G401 (cell line): ENCODE measurements at places on chromosomes 2 and 18.
A peak's percentile ranks its signal among the peaks of the same experiment; 100 is the strongest.

GRCh38 chr18:9321736-9322135 is 12.8 kb upstream of the TWSG1 start:
- no peak for DNase-seq

DNA sequence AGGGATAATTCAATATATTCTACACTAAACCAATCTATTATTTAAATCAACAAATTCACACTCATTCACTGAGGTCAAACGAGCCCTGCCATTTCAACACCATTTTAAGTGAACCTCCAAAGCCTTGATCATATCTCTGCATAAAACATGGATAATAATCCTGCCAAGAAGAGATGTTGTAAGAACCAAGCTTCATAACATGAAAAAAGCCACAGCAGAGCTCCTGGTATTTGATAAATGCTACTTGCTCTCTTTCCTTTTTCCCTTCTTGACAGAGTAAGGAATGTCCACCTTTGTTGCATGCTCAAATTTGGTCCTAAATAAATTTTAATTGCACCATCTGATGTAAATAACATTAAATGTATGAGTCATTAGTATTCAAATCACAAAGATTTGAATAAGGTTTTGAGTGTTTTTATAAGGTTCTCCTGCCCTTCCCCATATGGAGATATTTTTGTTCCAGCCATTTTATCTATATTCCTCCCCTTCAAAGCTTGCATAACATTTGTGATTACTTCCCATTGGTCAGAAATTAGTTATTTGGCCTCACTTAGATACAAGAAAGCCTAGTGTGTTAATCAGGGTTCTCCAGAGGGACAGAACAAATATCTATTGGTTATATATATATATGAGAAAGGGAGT is 318.8 kb downstream of the RND3 start:
- DNase-seq, result no peak

- DNase-seq, result peak; percentile 72
These were observed 124.5 kb upstream of the CCDC150 start for GRCh38 chr2:196515051-196515450.

GRCh38 chr2:113878743-113879142 is 11.1 kb upstream of the ACTR3 start:
- no peak for DNase-seq

GRCh38 chr2:74500578-74500946 is 1.2 kb upstream of the LBX2 start:
- no peak for DNase-seq

- DNase-seq, result no peak
These were observed 23.9 kb downstream of the CLIP4 start for GRCh38 chr2:29139152-29139551.

DNA sequence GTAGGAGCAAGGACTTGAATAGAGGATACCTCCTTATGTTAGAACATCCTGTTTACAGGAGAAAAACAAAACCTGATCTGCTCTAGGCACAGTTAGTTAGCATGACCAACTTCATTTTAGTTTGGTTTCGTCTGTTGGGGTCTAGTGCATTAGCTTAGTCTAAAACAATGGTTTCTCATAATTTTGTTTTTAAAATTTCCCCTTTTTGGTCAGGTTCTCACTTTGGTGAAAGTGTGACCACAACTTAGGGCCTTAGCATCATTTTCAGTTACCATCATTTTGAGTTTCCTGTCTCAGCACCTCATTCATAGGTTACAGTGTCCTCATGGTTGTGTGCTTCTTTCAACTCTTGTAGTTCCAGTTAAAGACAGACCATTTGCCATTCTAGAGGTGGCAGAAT is 1277.0 kb upstream of the SLC39A10 start:
- no peak for DNase-seq

GRCh38 chr2:74481961-74482800 is 617 bp downstream of the CCDC142 start:
- no peak for DNase-seq

- no peak for DNase-seq
These were observed 749 bp upstream of the PTMA start for GRCh38 chr2:231707625-231707926.

DNA sequence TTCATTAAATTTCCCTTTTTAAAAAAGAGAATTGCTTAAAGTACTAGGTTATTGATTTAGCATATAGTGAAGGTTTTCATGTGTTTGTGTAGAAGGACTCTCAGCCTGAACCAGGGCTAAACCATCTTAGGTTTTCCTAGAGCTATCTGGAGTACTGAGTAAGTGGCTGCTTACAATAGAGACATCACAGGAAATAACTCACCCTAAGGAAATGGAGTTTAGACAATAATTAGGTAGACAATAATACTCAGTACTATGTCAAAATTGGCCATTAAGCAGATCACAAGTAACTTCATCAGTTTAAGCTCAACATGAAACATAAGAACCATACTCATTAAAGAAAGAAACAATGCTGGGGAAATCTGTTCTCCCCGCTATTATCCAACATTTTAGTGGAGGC is 240.0 kb downstream of the RND3 start:
- DNase-seq, result no peak

DNA sequence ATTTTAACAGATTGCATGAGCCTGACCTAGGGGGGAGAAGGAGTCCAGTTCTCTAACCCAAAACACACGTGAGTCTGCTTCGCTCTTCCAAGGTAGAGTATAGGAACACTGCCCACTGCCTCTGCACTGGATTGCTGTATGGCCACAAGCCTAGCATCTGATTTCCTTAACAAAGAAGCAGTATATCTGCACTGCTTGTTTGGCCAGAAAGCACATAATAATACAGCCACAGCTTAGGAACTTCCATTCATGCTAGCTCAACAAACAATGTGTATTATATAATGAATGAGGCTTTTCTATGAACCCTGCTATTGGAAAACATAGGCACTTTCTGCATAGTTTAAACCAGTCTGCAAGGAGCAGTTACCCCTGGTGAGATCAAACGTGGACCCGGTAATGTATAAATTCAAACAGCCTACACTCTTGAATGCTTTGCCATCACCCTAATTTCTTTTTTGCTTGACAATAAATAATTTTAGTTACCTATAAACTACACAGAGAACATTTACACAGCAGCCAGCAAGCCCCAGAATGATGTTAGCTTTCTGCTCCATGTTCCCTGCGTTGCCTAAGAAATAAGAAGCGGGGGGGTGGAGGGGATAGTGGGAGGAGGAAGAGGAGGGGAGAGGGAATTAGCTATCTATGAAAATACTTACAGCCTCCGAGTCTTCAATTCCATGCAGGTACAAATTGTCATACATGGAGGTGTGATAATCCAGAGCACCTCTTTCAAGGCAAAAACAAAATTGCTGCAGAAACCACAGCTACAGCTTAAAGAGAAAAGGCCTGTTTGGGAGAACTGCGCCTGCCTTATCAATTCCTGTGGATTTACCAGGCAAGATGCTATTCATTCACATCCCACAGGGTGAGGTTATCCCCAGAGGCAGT is 125.6 kb downstream of the CACNB4 start:
- peak; percentile 73 for DNase-seq

DNA sequence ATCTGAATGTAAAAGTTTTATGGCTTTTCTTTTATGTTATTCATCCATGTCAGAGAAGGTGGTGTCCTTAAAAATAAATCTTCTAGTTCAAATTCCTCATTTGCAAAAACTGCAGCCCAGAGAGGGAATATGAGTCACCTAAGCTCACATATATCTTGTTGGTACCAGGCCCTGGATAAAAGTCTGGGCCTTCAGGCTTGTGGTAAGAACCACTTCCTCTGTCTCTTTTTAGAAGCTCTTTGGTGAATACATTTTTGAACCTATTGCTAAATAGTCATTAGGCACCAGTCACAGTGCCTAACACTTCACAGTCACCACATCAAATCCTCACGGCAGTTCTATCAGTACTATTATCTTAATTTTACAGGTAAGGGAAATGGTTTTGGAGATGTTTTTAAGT is 199.2 kb downstream of the KCNS3 start:
- no peak for DNase-seq

GRCh38 chr2:97963079-97963406 is 32.7 kb downstream of the TMEM131 start:
- DNase-seq, result no peak

DNA sequence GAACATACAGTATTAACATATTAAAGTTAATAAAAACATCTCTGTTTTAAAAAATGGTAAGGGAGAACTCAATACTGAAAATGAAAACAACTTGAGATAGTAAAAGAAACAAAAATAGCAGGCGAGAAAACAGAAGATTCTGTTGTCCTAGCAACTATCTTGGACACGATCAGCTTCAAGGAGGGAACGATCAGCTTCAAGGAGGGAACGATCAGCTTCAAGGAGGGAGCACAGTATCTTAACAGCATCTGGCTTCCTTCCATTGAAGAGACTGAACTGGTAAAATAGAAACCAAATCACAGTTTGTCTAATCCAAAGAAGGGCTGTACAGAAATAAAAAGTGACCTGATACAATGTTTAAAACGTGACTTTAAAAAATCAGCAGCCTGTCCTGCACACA is 51.8 kb downstream of the NDUFA10 start:
- DNase-seq, result no peak

- DNase-seq, result no peak
These were observed 271.5 kb downstream of the AGAP1 start for GRCh38 chr2:235765181-235765820.

DNA sequence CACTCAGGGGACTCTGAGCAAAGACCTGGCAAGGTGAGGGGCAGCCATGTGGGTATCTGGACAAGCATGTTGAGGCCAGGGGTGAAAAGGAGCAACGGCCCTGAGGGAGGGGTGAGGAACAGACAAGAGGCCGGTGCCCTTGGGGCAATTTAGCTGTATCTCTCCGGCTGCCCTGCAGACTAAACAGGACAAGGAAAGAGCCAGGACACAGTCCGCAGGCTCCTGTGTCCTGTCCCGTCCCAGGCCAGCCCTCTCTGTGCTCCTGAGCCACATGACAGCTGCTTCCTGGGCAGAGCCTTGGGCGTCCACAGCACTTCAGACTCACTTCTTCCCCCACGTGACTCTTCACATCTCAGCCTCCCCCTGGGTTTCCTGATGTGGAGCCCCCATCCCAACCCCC is 206.1 kb downstream of the KLHL29 start:
- DNase-seq, result no peak

DNA sequence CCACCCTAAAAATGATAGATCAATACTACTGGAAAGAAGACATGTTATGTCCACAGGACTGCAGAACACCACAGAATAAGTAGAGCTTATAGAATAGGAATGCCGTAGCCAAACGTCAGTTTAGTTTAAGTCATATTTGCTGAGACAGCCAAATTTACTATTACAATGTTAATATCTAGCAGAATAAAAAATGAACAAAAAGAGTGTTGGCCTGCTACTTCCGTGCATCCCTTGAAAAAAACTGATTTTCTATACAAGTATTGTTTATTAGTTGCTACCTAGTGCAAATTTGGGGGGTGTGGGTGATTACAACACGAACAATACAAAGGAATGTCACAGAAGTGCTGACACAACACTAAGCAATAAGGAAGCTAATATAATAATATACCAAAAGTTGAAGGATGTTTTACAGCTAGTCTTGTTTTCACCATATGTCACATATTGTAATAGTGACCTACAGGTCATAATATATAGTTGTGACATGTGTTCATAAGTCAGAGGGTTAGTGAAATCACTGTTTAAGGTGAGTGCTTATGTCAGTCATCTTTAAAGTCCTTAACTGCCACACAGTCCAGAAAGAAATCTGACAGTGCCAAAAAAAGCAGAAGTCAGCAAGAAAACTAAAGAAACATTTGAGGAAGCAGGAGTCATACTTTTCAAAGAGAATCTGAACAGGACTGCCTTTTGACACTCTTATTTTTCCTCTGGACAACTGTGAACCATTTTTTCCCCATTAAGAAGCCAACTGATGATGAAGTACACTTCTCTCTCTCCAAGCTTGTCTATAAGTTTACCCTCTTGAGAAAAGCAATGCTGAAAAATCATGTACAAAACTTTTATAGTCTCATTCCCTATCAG is 376.4 kb downstream of the ZEB2 start:
- no peak for DNase-seq

- DNase-seq, result no peak
These were observed 202.0 kb downstream of the HRH4 start for GRCh38 chr18:24662412-24662821.

DNA sequence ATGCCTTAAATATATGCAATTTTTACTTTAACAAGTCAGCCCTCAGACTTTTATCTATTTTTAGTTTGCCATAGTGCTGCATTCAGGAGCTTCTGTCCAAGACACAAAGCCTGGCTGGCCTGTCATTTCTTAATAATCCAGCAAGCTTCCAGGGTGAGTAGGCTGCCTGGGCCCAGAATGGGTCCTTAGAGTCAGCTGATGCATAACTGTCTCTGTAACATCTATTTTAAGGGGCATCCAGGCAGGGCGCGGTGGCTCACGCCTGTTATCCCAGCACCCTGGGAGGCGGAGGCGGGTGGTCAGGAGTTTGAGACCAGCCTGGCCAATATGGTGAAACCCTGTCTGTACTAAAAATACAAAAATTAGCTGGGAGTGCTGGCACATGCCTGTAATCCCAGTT is 11.8 kb upstream of the GNLY start:
- no peak for DNase-seq

DNA sequence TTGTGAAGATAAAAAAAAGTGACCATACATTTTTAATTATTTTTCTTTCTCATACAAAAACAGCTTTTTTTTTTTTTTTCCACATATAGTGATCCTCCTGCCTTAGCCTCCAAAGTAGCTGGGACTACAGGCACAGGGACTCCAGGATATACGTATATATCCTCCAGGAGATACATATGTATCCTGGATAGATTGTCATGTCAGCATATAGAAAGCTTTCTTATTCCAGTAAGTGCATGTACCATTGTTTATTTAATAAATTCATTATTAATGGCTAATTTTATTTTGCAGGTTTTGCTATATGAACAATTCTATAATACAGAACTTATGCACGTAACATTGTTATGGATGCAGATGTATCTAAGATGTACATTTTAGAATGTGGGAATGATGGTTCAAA is 138.7 kb downstream of the DOK6 start:
- no peak for DNase-seq

- DNase-seq, result no peak
These were observed 85.1 kb downstream of the LAMA1 start for GRCh38 chr18:7032537-7032936.

DNA sequence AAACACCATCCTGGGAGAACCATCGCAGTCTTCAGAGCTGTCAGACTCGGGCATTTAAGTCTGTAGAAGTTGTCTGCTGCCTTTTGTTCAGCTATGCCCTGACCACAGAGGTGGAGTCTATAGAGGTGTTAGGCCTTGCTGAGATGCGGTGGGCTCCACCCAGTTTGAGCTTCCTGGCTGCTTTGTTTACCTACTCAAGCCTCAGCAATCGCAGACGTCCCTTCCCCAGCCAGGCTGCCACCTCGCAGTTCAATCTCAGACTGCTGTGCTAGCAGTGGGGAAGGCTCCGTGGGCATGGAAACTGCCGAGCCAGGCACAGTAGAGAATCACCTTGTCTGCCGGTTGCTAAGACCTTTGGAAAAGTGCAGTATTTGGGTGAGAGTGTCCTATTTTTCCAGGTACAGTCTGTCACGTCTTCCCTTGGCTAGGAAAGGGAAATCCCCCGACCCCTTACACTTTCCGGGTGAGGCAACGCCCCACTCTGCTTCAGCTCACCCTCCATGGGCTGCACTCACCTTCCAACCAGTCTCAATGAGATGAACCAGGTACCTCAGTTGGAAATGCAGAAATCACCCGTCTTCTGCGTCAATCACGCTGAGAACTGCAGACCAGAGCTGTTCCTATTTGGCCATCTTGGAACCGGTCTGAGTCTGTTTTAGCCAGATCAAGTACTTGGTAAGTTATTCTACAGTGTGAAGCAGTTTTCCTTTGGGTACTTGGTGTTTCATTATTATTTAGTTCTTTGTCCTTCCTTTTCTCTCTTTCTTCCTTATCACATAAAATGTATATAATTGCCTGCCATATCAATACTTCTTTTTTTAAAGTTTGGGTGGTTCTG is 71.5 kb downstream of the CDC42EP3 start:
- no peak for DNase-seq

- no peak for DNase-seq
These were observed 26.7 kb upstream of the ALPP start for GRCh38 chr2:232351686-232352510.
